Fibroblast of villous mesenchyme (primary cell): ENCODE measurements at places on chromosomes 4 and X. TPM values are rescaled to one million over a fixed set of nuclear protein-coding genes. Genes with fewer than 3 reads are reported as not detected.

GRCh38 chr4:26326791-26327190, 6.0 kb downstream of the RBPJ start:
- DNase-seq = peak; percentile 80

GRCh38 chr4:27861381-27861787, 1000.7 kb downstream of the STIM2 start:
- DNase-seq = peak; percentile 37

DNA sequence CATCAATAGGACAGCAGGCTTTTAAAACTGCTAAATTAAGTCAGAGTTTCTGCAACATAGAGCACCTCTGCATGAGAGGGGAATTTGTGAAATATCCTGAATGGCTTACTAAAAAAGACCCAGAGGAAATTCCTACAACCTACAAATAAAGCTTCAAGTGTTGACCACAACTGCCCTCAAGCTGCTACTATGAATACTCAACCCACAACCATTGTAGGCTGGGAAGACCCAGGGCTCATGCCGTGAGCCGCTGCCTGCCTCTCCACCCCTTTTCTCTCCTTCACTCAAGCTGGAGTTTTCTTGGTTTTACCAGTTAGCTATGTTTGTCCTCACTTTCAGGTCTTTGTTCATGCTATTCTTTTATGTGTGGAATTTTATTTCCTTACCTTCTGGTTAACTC, 151.6 kb downstream of the EMCN start:
- no peak for DNase-seq

DNA sequence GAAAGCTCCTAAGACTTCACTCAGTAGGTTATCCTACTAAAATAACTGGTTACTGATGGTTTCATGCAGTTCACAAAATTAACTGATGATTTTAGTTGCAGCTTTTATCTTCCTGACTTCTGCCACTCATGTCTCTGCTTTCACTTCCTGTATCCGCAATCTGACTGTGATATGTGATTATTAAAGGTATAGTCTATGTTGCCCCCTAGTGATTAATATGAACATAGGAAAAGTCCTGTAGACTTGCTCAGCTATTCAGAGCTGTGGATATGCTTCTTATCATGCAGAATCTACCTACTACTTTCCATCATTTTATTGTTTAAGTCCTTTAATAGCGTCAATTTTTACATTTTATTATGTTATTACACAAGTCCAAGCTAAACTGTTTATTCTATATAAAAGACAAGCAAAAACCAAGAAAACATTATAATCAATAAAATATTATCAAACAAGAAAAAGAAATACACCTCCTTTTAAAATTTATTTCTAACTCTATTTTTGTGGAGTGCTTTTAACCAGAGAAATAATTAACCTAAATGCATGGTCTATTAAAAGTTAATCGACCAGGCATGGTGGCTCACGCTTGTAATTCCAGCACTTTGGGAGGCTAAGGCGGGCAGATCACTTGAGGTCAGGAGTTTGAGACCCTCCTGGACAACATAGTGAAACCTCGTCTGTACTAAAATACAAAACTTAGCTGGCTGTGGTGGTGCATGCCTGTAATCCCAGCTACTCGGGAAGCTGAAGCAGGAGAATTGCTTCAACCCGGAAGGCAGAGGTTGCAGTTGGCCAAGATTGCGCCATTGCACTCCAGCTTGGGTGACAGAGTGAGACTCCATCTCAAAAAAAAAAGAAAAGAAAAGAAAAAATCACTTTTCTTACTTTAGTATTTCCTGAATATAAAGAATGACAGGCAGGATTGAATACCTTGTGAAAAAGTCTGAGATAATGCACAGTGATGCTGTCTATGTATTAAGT, 40.4 kb upstream of the TLR2 start:
- peak; percentile 55 for DNase-seq

- peak; percentile 28 for DNase-seq
Measured at GRCh38 chr4:86452422-86452891, 92.6 kb upstream of the MAPK10 start.

DNA sequence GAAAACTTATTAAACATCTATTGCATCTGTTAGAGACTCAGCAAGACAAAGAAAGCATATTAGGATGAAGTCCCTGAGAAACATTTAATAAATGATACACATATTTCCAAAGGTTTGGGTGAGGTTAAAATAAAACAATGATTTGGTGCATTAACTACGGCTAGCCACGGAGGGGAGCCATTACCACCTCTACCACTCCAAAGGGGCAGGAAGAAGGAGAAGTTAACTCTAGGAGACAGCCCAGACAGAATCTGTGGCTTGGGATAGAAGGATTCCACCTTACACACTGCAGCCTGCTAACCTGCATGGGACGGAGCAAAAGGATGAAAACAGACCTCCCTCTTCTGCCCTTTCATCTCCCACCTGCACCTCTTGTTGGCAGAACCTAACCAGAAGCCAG, 189.1 kb upstream of the C1QTNF7 start:
- DNase-seq = peak; percentile 69

DNA sequence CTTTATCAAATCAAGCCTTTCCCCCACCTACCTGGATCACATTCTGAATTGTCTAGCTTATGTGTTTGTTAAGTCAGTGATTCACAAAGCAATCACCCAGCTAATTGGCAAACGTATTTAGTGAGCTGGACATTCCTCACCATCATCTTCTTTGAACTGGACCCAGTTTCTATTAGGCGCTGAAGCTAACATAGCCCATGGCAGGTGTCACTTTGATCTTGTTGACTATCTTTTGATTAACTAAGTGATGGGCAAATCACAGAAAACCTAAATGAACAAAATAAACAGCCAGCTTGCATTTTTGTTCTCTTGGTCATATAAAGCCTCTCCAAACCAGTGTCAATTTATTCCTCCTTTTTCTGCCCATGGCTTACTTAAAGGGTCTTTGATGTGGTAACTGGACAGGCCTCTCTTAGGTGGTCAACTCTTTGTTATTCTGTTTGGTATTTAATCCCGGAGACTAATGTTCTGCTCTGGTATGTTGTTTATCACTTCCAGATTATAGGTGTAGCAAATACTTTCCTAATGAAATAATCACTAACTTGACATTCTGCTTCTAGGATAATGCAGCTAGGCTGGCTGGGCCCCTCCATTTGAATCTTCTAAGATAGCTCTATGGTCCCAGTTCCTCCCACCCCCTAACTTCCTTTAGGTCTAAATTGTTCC, 105.3 kb upstream of the SMIM10 start:
- DNase-seq = no peak

- DNase-seq = peak; percentile 60
Measured at GRCh38 chr4:113446019-113446418, 315.5 kb downstream of the CAMK2D start.

- DNase-seq = peak; percentile 34
Measured at GRCh38 chr4:84944947-84945346, 21.5 kb downstream of the WDFY3 start.

The PACRGL gene
- 13.5 and 19.4 TPM in 2 replicates for total RNA-seq

The SPANXN4 gene
- not detected in 2 replicates for total RNA-seq

The C4orf51 gene
- total RNA-seq = not detected in 2 replicates
